ENCODE measurements at places on chromosomes 11 and 22.

GRCh38 chr11:103880968-103881367 lies 155.5 kb upstream of the DDI1 start:
- no peak for DNase-seq

- no peak for DNase-seq
Observed at GRCh38 chr11:16685914-16686313, 52.5 kb upstream of the C11orf58 start.

DNA sequence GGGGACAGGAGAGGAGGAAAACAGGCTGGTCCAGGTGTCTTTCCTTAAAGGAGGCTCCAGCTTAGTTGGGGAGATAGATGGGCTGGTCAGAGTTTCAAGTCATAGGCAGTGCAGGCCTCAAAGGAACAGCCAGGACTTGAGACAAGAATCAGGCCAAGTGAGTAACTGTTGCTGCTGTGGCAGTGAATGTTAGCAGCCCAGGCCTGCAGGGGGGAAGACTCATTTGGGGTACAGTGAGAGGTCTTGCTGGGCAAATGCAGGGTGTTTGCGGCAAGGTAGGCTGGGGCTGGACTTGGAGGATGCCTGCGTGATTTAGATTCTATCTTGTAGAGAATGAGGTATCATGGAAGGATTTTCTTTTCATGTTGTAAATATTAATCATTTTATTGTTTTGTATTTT lies 24.1 kb downstream of the PTPRJ start:
- no peak for DNase-seq

GRCh38 chr11:7072401-7073028 lies 16.3 kb upstream of the RBMXL2 start:
- DNase-seq = no peak

DNA sequence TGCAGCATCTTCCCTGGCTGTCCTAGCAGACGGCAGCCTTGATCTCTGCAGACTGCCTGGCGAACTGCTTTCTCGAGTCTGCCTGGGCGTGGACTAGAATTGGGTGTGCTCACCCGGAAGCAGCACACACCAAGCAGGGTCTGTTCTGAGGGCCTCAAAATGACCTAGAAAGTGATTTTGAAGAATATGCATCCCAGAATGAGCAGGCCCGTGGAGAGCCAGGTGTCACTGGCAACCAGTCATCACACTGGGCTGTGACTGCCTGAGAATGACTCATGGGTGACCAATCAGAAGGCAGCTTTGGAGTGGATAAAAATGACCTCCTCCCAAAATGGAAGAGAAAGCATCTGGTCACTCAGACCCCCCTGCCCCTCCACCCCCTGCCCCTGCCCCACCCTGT lies 114.9 kb upstream of the NECTIN1 start:
- no peak for DNase-seq

DNA sequence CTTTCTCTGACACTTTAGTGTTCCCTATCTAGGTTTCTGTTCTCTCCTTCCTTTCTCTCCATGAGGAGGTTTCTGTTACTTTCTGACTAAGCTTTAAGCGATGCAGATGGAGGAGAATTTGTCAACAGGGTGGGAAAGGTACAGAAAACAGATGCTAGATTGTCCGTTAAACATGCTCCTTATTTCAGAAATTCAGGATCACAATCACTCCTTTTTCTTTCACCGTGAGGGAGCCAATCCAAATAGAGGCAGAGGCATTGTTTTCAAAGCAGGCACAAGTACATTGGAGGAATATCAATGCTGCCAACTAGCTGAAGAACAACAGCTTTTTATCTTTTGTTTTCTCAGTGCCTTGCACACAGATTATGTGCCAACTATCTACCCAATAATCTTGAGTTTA lies 215.7 kb upstream of the FOLH1 start:
- no peak for DNase-seq

DNA sequence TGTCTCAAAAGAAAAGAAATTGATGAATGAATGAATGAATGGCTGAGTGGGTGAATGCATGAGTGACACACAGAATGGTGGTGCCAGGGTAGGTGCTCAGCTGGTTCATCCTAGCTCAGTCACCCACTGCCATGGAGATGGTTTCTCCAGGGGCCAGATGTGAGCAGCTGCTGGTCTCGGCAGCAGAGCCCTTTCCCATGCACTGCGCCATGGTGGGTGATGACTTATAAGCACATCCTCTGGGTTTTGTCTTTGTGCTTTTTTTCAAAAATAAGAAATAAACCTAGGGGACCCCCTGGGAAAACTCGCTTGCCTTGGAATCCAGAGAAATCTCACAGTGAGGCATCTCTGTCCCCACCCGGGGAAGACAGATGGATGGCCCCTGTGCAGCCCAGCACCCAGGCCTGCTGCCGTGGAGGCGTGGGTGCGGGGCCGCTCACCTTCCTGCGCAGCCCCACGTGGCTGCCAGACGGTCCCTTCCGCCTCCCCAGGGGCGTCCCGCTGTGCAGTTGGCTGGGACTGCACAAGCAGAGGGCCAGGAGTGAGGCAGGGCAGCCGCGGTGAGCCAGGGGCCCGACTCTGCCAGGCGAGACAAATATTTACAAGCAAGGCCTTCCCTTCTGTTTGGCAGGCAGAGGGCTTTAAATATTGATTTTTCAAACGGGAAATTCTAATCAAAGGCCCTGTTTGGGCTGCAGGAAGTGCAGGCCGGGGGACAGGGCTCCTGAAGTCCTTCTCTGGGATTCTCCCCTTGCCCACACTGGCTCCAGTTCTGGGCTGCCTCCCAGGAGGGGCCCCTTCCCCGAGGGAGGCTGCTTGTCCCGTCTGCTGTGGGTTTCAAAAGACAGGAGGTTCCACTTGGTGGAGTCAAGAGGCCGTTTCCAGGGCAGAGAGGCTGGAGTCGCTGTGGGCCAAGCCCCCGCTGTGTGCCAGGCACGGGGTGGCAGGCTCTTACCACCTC lies 24.3 kb downstream of the MPPED1 start:
- DNase-seq = no peak

- DNase-seq = no peak
Observed at GRCh38 chr11:119376197-119376847, 5.2 kb downstream of the USP2 start.

DNA sequence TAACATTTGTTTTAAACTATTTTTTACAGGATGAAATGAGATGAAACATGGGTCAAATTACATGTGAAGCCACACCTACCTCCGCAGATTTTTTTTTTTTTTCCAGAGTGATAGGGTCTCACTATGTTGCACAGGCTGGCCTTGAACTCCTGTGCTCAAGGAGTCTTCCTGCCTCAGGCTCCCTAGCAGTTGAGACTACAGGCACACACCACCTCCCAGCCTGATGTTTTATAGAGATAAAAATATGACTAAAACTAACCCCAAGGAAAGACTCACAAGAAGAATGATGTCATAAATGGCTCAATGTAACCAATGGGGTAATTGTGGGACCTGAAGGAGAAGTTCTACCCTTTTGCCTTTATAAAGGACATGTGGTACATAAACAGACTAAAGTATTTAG lies 52.3 kb upstream of the SOX6 start:
- DNase-seq = no peak

- DNase-seq = no peak
Observed at GRCh38 chr11:64482588-64482987, 108.4 kb upstream of the SLC22A12 start.

DNA sequence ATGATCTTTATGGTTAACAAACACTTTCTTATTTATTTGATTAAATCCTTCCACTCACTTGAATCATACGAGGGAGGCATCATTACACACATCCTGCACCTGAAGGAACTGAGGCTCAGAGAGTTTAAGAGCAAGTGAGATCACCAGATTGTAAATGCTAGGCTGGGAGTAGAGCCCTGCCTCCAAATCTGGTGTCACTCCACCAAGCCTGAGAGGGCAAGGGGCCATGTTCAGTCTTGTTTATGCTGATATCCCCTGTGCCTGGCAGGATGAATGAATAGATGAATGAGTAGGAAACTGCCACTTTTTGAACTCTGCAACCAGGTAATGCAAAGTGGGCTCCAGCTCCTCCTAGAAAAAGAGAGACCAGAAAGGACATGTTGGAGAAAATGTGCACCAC lies 59.1 kb downstream of the RASSF10 start:
- DNase-seq = no peak

DNA sequence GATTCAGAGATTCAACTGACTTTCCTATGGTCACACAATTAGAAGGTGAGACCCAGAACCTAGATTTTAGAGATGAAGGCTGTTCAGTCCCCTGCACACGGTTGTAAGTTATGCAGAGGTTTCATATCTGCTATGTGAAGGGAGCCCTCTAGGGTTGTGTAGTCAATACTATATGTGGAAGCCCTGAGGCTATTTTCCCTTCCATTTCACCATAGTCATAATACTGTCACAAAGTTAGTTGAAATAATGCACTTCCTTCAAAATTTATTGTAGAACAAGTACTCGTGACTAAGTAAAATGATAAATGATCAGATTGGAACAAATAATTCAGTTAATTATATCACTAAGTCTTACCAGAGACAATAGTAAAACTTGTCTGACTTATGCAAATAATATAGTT lies 48.8 kb downstream of the ENDOD1 start:
- no peak for DNase-seq

GRCh38 chr22:25392584-25392983 lies 171.9 kb upstream of the GRK3 start:
- no peak for DNase-seq

DNA sequence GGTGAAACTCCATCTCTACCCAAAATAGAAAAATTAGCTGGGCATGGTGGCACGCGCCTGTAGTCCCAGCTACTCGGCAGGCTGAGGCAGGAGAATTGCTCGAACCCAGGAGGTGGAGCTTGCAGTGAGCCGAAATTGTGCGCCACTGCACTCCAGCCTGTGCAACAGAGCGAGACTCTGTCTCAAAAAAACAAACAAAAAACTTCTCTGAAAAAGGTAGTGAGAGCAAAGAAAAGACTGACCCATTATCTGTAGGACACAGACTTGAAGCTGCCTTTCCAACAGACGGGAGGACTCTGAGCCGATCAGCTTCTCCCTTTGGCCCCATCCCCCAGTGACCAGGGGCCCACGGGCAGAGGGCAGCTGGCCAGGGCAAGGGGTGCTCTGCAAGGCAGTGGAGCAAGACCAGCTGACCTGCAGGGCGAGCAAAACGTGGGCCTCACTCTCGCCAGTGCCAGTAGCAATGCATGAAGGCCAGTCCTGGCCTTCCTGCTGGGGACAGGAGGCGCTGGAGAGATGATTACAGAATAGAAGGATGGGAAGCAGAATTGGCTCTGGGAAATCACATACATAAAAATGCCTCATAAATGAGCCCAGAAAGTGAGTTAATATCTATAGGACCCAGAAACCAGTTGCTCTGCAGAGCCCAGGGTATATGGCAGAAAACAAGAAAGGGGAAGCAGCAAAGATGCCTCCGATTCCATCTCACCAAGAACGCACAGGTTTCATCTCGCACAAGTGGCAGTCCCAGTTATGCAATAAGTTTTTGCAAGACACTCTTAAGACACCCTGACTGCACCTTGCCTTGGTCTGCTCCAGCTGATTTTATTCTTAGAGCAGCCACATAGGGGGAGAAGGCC lies 2.8 kb downstream of the EHD1 start:
- no peak for DNase-seq

DNA sequence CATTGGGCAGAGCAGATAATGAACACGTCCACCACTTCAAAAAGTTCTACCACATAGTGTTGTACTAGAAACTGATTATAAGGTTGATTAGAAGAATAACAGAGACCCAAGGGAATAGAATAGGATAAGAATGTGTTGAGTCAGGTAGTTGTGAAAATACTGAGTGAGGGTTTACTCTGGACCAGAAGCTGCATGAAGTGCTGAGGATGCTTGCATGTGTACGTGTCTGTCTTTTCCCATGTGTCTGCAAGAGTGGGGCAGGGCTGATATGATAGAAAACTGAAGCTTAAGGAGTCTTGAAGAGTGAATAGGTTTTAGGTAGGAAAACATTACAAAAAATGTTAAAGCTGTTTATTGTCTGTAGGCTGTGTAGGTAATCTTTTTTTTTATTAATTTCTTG lies 20.6 kb downstream of the TRPC6 start:
- DNase-seq = no peak

DNA sequence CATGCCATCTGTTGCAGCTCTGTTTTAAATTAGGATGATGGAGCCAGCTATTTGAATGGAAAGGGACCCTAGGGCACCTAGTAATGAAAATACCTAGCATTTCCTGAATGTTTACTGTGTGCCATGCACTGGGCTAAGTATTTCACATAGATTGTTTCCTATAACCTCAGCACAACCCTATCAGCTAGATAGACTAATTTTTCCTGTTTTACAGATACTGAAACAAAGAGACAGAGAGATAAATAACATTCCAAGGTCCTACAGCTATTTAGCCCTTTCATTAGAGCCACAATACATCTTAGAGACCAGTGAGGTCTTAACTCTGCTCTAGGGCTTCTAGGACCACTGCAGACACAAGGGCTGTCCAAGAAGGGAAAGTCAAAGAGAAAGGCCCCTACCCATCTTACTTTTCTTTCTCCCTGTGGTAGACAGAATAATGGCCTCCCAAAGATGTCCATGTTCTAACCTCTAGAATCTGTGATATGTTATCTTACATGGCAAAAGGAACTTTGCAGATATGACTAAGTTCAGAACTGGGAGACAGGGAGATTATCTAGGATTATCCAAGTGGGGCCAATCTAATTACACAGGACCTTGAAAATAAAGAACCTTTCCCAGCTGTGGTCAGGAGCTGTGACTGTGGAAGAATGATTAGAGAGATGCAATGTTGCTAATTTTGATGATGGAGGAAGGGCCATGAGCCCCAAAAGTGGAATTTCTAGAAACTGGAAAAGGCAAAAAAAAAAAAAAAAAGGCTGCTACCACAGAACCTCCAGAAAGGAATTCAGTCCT lies 157.0 kb downstream of the CCDC34 start:
- DNase-seq = no peak

- no peak for DNase-seq
Observed at GRCh38 chr22:41256254-41257253, 15.8 kb upstream of the CHADL start.

- DNase-seq = no peak
Observed at GRCh38 chr11:114984611-114985163, 306.4 kb downstream of the NXPE2 start.

DNA sequence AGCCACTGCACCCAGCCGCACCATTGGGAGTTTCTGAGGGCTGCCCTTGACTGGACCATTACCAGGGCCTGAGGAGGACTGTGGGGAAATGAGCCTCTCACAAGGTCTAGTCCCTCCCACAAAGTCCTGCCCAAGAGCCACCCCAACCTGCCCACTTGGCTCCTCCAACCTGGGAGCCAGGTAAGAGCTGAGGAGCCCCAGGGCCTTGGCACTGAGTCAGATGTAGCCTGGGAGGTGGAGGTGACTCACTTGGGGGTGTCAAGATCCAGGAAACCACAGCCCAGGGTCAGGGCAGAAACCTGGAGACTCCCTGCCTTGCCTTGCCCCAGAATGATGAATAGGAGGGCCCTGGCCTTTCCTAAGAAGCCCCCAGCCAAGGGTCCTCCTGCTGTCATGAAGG lies 25.8 kb upstream of the P2RY2 start:
- no peak for DNase-seq

Measured in stimulated activated CD8-positive, alpha-beta memory T cell treated with anti-CD3 and anti-CD28 coated beads, Interleukin-15, amount 100 ng/mL, for 1 hour (primary cell).